ENCODE measurements at places on chromosomes 16 and 17. TPM values are rescaled to one million over a fixed set of nuclear protein-coding genes. Genes with fewer than 3 reads are reported as not detected.

- DNase-seq: peak; percentile 66
Observed at GRCh38 chr17:7586673-7587419, 3.0 kb downstream of the SOX15 start.

The FOXO3B gene
- 21.1 TPM for total RNA-seq

The KRT31 gene
- total RNA-seq: not detected

DNA sequence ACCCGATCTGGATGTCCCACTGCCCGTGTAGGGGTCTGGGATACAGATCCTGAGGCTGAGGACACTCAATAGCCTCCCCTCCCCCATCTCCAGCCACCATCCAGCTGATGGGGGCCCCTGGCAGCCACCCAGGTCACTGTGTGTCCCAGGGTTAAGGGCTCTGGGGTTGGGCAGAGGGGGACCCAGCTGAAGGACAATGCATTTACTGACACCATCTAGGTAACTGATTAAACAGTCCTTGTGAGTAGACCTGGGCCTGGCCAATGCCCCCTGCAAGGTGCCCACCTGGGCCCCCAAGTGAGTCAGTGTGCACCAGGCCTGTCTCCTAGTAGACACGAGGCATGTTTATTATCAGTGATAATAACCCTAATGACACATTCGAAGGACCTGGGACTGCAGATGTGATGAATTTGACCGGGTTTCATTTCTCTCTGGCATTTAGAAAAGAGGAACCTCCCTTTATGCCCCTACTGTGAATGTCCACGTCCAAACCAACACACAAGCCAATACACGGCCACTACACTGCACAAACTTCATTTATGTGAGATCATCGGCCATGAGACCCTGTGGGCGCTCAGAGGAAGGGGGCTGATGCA, 261.9 kb upstream of the FOXF1 start:
- no peak for DNase-seq

- DNase-seq: no peak
Observed at GRCh38 chr16:88456356-88457292, 3.5 kb downstream of the ZFPM1 start.

The SLC5A11 gene
- total RNA-seq: 0.07 TPM

GRCh38 chr17:28413804-28414203, 7.8 kb upstream of the SLC46A1 start:
- peak; percentile 37 for DNase-seq
